ENCODE measurements at places on chromosomes 3 and 15.

- DNase-seq, result no peak
Measured at GRCh38 chr15:56428821-56429458, 36.0 kb downstream of the MNS1 start.

- DNase-seq, result no peak
Measured at GRCh38 chr3:136672457-136672856, 79.7 kb downstream of the STAG1 start.

GRCh38 chr3:149717391-149718056, 34.8 kb downstream of the COMMD2 start:
- no peak for DNase-seq

GRCh38 chr15:32716915-32717425, 834 bp upstream of the GREM1 start:
- no peak for DNase-seq

DNA sequence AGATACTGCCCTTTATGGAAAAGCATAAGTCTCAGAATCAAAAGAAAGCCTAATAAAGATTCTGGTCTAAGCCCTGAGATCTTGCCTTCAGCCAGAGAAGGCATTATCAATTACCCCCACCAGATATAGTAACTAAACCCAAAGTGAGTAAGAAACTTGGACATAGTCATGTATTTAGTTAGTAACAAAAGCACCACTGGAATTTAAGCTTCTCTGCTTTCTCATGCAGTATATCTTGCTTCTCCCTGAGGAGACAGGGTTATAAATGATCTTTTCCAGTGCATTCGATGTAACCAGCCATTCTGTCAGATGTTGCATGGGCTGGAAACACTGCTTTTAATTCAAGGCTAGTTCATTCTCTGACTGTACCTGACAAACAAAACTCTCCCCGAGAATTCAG, 946.7 kb downstream of the NAALADL2 start:
- no peak for DNase-seq

- DNase-seq, result no peak
Measured at GRCh38 chr3:4849136-4849535, 130.1 kb upstream of the BHLHE40 start.

GRCh38 chr3:195897081-195897852, 11.1 kb downstream of the TNK2 start:
- DNase-seq, result no peak

DNA sequence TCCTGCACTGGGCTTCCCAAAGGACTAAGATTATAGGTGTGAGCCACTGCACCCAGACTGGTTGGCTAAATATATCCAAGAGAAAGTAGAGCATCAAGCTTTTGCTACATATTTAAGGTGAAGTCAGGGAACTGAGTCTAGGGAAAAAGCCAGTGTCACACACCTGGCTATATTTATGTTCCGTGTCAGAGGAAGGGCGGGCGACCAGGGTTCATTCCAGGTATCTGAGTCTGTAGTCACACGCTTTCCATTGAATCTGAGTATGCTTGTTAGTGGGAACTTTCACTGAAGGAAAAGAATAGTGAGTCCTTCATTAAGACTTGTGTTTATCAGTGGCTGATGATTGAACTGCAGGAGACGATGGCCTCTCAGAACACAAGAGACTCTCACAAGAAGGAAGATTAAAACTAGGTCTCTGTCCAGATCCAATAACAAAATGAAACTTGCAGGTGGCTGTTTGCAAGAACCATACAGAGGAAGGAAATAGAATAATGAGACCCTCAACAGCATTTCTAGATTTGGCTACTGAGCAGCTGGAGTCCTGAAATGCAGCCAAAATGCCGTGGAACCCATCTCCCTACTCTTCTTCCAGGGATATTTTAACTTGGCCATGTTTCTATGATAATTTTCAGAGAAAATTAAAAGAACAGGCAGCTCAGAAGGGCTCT, 276.3 kb downstream of the THSD4 start:
- DNase-seq, result no peak

GRCh38 chr3:70546679-70547078, 234.2 kb upstream of the MDFIC2 start:
- no peak for DNase-seq

GRCh38 chr15:52005748-52006701, 13.0 kb upstream of the MAPK6 start:
- no peak for DNase-seq

DNA sequence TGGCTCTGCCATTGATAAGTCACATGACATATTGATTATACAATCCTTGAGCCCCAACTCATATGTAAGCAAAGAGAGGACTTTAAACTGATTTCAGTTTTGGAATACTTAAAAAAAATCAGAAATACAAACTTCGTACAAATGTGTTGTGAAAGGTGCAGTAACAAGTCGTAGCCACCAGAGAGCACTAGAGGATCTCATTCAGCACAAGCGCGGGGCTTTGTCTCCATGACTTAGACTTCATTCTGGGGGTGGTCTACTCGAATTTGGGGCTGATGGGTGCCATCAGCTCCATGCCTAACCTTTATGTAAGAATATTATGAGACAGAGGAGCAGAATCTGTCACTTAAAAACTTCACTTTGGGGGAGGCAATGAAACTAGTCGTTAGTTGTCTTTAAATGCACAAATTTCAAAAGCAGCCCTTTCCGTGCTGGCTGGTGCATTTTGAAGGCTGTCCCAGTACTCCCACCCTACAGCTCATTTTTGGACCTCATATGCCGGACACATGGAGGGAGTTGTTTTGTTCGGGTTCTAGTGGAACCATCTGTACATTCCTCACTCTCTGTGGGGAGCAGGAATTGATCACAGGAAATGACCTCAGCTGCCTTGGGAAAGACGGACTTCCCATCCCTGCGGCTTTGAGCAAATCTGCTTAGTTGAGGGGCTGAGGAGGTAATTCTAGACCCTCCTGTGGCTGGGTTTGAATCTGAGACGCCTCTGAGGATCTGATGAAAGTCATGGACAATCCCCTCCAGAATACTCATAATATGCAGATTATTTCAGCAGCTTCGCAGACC, 27.5 kb upstream of the MASP1 start:
- DNase-seq, result no peak

GRCh38 chr3:184822654-184823053, 10.7 kb downstream of the VPS8 start:
- no peak for DNase-seq
